ENCODE measurements at places on chromosomes 11 and 22.

DNA sequence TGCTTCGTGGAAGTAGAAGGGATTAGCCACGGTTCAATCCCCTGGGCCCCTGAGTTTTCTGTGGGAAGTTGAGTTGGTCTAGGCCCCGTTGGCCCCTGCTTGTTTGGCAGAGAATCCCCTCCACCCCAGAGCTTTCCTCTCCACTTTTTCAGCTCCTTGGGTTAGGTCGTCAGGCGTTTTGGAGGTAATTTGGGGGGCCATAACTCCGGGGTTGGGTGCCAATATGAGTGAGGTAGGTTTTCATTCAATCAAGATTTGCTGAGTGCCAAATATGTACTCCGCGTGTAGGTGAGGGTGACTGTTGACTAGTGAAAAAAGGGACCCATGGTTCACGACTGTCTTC is 590 bp downstream of the ATG13 start:
- DNase-seq, result no peak

DNA sequence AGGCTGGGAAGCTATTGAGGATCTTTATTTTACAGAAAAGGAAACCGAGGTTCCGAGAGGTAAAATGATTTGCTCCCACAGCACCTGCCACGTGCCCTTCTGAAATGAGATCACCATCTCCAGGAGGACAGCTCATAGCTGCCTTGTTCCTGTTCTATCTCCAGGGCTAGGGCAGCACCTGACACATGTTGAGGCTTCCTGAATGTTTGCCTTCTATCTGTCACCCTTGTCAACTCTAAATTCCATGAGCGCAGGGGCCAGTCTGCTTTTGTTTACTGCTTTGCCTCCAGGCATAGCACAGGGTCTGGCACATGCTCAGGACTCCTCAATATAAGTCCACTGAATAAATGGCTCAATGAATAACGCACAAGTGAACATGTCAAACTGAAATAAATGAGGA is 24.1 kb downstream of the ASCC2 start:
- no peak for DNase-seq

DNA sequence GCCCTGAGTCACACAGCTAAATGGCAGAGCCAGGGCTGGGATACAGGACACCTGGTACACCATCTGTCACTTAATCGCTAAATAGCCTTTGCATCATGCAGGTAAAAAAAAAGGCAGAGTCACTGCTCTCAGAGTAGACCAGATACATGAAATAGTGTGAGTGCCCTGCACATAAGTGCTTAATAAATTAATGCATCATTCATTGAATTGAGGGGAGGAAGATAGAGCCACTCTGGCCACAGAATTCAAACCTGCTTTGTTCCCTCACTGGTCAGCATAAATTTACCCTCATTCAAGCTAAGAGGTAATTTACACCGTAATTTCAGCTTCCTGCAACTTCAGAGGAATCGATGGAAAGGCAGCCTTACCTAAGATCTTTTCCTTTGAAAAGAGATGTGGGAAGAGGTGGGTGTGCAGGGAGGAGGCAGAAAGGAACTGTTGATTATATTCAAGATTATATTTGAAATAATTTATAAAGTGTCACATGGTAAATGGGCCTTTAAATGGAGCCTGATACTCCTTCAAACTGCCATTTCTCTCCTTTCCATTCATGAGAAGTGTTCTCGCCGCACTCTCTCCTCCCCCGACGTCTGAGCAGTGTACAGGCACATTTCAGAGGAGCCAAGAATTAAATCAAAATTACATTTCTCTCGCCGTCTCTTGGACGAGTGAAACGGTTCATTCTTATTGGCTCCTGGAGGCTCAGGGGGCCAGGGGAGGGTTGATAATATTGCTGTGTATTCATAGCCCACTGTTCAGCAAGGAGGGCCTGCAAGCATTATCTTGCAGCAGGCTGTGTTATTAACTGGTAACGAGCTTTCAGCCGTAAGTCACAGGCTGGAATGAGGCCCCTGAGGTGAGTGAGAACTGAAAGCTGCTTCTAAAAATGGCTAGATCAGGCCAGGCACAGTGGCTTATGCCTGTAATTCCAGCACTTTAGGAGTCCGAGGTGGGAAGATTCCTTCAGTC is 52.2 kb upstream of the HMGXB4 start:
- DNase-seq, result no peak

- DNase-seq, result no peak
Observed at GRCh38 chr11:28318871-28319270, 210.7 kb downstream of the METTL15 start.

DNA sequence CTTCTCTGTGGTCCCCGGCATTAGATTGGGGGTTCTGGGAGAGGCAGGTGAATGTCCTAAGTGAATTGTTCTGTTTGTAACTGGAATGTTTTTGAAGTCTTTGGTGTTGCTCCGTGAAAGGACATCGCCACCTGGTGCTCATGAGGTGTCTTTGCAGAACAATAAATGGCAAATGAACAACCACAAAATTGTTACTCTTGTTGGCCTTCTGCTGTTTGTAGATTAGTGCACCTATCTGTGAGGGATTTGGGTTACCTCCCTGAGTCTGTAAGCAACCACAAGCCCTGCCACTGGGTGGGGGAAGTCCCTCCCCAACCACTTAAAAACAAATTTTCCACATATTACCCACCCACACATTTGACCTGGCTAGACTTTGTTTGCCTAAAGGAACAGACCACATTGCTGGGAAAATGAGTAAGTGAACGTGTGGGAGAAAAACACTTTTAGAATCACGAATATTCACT is 4.7 kb downstream of the MPEG1 start:
- peak; percentile 16 for DNase-seq

GRCh38 chr11:119024430-119025098 is 6.0 kb downstream of the TRAPPC4 start:
- DNase-seq, result no peak

DNA sequence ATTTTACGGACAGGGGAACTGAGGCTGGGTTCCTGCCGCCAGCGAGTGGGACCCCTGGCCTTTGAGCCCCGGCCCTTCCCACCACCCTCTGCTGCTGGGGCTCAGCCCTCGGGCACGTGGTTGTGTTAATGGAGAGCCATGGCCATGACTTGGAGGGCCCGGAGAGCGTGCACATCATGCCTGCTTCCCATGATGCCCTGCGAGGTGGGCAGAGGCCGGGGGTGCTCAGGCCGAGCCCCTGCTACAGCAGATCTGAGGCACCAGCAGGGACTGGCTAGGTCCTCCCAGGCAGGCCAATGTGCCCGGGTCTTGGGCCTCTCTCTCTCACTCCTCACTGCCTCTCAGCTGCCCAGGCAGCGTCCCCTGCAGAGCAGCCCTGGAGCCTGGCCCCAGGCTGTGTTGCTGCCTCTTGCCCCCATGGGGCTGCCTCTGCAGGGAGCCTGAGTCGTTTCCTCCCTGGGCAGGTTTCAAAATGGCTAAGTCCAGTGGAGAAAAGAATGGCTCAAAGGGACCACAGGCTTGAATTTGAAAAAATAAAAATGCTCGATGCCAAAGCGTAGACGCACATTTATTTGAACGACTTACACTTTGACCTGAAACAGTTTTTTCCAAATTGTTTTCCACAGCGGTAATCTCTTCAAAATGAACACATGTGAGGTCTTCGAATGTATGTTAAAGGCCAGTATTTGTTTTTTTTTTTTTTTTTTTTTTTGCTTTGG is 72.6 kb upstream of the CLDN5 start:
- no peak for DNase-seq

GRCh38 chr22:44254811-44255210 is 57.9 kb downstream of the SHISAL1 start:
- no peak for DNase-seq

DNA sequence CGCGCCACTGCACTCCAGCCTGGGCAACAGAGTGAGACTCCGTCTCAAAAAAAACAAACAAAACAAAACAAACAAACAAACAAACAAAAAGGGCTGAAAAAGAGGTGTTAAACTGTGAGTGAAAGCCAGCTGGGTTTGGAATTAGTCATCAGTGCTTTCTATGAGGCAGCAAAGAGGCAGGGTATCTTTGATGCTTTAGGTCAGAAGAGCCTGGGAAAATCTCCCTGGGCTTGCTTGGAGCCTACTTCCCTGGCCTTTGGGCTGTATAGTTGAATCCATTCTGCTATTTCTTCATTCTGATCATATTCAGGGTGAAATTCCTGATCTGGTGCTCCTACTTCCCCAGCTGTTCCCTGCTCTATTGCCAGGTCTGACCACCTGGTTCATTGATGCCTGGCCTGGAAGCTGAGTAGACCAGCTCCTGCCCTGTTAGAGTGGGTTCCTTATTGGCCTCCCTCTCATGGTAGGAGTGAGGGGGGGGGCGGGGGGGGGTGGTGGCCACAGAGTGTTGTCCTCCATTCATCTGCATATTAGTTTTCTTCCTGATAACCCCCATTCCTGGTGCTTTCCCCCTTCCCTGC is 65.6 kb downstream of the INSC start:
- no peak for DNase-seq

GRCh38 chr11:27963370-27963769 is 144.6 kb downstream of the KIF18A start:
- DNase-seq, result no peak

GRCh38 chr11:2788168-2789071 is 88.6 kb upstream of the KCNQ1OT1 start:
- DNase-seq, result no peak

DNA sequence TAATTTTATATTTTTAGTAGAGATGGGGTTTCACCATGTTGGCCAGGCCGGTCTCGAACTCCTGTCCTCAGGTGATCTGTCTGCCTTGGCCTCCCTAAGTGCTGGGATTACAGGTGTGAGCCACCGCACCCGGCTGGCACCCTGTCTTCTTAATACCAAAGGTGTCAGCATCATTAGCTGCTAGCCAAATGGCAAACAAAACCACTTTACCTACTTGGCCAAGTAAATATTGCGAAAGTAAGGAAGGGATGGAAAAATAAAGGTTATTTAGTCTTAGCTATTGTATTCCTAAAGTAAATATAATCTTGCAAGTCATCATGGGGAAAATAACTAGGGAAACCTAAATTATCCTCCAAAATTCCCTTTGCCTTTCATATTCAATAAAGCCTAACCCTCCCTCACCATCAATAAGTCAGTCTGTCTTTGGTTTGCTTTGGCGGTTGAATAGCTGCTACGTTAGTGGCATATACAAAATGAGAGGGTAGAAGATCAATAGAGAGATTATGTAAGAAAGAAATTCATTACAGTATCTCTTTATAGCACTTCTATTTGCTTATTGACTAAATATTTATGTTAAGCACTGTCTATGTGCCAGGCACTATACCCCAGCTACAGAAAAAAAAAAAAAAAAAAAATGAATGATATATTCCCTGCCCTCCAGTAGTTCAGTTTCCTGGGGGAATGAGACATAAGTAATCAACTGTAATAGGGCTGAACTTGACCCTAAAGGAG is 40.2 kb upstream of the CFAP300 start:
- no peak for DNase-seq

DNA sequence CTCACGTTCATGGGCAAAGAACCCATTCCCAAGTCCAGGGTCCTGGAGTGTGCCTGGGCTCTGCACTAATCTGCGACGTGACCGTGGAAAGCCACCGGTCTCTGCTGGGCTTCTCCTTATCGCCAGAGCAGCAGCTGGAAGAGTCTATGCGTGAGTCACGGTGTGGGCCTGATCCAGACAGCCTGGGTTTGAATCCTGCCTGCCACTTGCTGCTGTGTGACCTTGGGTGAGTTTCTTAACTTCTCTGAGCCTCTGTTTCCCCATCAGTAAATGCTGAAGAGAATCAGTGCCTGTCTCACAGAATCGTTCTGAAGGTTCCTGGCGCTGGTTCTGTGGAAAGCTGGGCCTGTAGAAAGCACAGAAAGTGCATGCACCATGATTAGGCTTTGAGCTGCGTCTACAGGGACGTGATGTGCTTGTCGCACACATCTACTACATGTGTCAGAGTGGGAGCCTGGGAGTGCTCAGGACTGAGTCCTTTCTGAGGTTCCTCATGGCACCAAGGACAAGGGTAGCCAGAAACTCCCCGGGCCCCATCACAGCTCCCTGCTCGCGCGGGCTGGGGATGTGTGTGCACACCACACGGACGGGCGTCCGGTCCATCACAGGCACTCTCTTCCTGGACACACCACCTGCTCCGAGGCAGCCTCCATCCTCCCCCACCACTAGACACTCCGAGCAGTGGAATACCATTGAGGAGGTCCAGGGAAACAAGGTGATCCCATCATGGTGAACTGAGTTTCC is 20.5 kb upstream of the PDGFB start:
- no peak for DNase-seq

DNA sequence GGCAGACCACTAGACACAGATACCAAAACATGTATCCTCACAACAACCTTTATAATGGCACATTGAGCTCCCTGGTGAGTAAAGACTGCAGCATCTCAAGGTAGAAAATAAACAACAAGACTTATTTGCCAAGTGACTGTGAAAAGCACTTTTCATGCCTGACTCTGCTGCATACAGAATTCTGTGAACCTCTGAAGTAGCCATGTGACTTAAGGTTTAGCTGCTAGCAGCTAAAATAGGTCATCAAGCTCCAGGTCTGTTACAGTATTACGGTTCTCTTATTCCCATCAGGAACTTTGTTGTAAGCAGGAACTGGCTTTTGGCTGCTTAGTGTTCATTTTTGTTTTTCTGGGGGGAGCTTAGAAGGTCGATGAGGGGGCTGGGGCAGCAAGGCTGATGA is 139.4 kb downstream of the PAX6 start:
- DNase-seq, result no peak

DNA sequence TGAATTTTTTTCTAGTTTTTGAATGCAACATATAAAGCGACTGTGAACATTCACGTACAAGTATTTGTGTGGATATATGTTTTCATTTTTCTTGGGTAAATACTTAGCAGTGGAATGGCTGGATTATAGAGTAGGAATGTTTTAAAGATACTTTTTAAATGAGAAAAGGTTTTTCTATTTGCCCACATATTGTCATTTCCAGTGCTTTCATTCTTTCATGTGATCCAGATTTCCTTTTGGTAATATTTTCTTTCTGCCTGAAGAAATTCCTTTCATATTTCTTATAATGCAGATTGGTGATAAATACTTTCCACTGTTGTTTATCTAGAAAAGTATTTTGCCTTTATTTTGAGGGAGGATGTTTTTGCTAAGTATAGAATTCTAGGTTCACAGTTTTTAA is 7.9 kb downstream of the DDB2 start:
- DNase-seq, result no peak

- DNase-seq, result no peak
Observed at GRCh38 chr11:100068116-100068515, 619.0 kb upstream of the ARHGAP42 start.

DNA sequence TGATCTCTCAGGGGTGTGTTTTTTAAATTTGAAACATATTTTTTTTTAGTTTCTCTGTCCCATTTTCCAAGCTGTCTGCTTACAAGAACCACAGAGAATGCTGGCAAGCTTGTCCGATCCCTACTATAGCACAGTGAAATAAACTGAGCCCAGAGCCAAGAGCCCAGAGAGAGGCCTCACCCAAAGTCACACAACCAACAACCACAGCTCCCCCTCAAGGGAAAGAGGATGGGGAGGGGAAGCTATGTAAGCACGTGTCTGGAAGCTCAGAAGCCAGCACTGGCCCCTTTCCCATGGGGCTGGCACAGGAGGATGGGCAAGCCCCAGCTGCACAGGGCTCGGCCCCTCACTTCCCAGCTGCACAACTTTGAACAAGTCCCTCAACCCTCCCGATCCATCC is 3.2 kb upstream of the SART1 start:
- DNase-seq, result no peak

- DNase-seq, result no peak
Observed at GRCh38 chr11:86180423-86180822, 64.1 kb upstream of the EED start.
